ENCODE measurements at places on chromosomes 2 and 18. TPM values are rescaled to one million over a fixed set of nuclear protein-coding genes. Genes with fewer than 3 reads are reported as not detected.

The GPC1 gene
- total RNA-seq: 20.5 TPM

The PLEKHA3 gene
- 27.0 TPM for total RNA-seq

The CDH2 gene
- total RNA-seq: 37.7 TPM

The LBX2 gene
- 16.3 TPM for total RNA-seq

The FAHD2A gene
- 24.6 TPM for total RNA-seq

The GPBAR1 gene
- total RNA-seq: not detected

The C1QL2 gene
- total RNA-seq: not detected

The CPO gene
- not detected for total RNA-seq

The ADD2 gene
- total RNA-seq: 20.1 TPM

The ITGB6 gene
- 0.11 TPM for total RNA-seq

The SLC5A7 gene
- total RNA-seq: not detected

The LRPPRC gene
- total RNA-seq: 75.5 TPM

The KYNU gene
- 48.3 TPM for total RNA-seq

The CTLA4 gene
- 2.7 TPM for total RNA-seq
